Esophagus squamous epithelium (tissue), 5 donors: ENCODE measurements at places on chromosomes 1 and 21. TPM values are rescaled to one million over a fixed set of nuclear protein-coding genes. Genes with fewer than 3 reads are reported as not detected.

The RAB42 gene
- 0.21 TPM for total RNA-seq

The AMIGO1 gene
- 2.6 TPM for total RNA-seq

The RAB25 gene
- total RNA-seq: 190 TPM

The RAP1GAP gene
- 1.9 TPM for total RNA-seq

The TSACC gene
- not detected for total RNA-seq

The YIPF1 gene
- total RNA-seq: 25.3 TPM

The PRAMEF11 gene
- not detected for total RNA-seq

DNA sequence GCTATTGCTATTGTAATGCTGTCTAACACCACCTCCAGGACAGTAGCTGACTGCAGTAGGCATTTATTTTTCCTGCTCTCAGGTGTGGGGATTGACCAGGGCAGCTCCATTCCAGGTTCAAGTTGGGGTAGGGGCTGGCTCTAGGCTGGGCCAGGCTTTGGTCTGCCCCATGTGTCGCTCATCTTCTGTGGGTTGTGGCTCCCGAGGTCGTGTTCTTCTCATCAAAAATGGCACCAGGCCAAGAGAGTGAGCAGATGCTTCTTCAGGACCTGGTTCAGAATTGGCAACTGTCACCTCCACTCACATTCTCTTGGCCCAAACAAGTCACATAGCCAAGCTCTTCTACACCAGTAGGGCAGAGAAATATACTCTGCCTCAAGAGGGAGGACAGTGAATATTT lies 133.7 kb downstream of the PTPRU start:
- peaks cover 69% of the 10 kb centered on the region for H3K27me3 ChIP-seq
- H3K4me3 ChIP-seq: no peak overlapping the region
- H3K4me1 ChIP-seq: no peaks in the 10 kb centered on the region
- no peak overlapping the region for H3K27ac ChIP-seq
- H3K36me3 ChIP-seq: no peaks in the 10 kb centered on the region
- DNase-seq: no peak

DNA sequence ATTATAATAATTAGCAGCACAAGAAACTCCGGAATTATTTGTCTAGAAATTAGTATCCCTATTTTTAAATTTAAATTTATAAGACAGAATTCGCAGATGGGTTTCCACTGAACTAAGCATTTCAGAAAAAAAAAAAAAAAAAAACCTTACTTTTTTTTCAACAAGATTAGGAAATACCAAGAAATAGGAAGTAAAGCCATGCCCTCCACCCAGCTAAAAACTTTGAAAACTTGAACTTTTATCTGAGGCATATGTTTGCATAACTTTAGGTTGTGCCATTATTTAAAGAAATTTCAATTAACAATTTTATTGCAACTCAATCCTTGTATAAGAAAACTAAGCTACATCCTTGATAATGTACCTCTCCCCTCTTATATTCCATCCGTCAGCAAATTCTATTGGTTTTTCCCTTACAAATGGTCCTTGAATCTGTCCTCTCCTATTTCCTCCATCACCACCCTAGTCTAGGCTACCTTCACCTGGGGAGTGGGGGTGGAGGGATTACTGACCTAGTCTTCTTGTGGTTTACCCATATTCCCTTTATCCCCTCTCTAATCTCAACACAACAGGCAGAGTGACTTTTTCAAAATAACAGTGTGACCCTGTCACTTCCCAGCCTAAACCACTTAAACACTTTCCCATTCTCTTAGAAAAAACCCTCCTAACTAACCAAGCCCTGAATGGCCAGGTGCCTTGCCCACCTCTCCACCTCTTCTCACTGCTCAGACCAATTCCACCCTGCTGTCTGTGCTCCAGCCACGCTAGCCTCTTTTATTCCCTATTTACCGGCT lies 1.4 kb upstream of the EVI5 start:
- peaks cover 26% of the 10 kb centered on the region for H3K4me1 ChIP-seq
- H3K27me3 ChIP-seq: no peaks in the 10 kb centered on the region
- peak overlapping the region; percentile 93 for H3K4me3 ChIP-seq
- H3K36me3 ChIP-seq: no peaks in the 10 kb centered on the region
